ENCODE measurements at places on chromosomes 4 and X. TPM values are rescaled to one million over a fixed set of nuclear protein-coding genes. Genes with fewer than 3 reads are reported as not detected.

Gene DGAT2L6
- total RNA-seq: not detected

Gene NLRP2B
- total RNA-seq: under 0.01 TPM

Gene GPR34
- not detected for total RNA-seq

Gene JCHAIN
- 6.7 TPM for total RNA-seq

Gene FAM149A
- total RNA-seq: 7.0 TPM

Gene MAGEA12
- under 0.01 TPM for total RNA-seq

Gene SOD3
- 12.2 TPM for total RNA-seq

Gene IGFBP7
- 405 TPM for total RNA-seq

Gene KLHL34
- total RNA-seq: not detected

Gene PABPC1L2A
- total RNA-seq: not detected

Gene XAGE1A
- total RNA-seq: not detected

Gene TLR2
- total RNA-seq: 0.28 TPM

Gene DRD5
- not detected for total RNA-seq

Gene FAAH2
- 0.28 TPM for total RNA-seq

All from smooth muscle cell of bladder (primary cell).